MCF 10A (cell line): ENCODE measurements at places on chromosomes 12 and 14. TPM values are rescaled to one million over a fixed set of nuclear protein-coding genes. Genes with fewer than 3 reads are reported as not detected.
A peak's percentile ranks its signal among the peaks of the same experiment; 100 is the strongest.

- H3K4me1 ChIP-seq, result peaks cover 6% of the 10 kb centered on the region
- H3K27ac ChIP-seq, result no peak overlapping the region
- H3K36me3 ChIP-seq, result no peaks in the 10 kb centered on the region
- H3K4me3 ChIP-seq, result no peak overlapping the region
These were observed 93.0 kb upstream of the MGAT4C start for GRCh38 chr12:86349196-86349595.

WNT1 gene
- not detected in 2 replicates for total RNA-seq

PELI2 gene
- total RNA-seq, result 0.19 and 0.34 TPM in 2 replicates

MYH6 gene
- not detected in 2 replicates for total RNA-seq

DNA sequence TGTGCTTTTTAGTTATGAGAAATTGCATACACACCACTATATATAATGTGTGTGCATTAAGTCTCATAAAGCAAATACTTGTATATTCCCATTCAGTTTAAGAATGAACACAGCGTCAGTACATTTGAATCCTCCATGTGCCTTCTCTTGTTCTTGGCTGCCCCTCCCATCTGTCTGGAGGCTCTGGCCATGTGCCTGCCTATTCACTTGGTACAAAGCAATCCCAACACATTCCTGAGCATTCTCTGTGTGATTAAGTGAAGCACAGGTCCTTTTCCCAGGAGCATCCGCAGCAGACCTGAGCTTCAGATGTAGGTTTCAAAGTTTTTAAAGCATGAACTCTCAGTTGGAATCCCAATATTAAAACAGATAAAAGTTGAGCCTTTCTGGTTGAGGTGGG is 58.7 kb downstream of the POLR3B start:
- H3K27me3 ChIP-seq, result no peaks in the 10 kb centered on the region
- DNase-seq, result no peak
- H3K4me1 ChIP-seq, result peaks cover 17% of the 10 kb centered on the region
- H3K27ac ChIP-seq, result no peak overlapping the region
- H3K4me3 ChIP-seq, result no peak overlapping the region

DNA sequence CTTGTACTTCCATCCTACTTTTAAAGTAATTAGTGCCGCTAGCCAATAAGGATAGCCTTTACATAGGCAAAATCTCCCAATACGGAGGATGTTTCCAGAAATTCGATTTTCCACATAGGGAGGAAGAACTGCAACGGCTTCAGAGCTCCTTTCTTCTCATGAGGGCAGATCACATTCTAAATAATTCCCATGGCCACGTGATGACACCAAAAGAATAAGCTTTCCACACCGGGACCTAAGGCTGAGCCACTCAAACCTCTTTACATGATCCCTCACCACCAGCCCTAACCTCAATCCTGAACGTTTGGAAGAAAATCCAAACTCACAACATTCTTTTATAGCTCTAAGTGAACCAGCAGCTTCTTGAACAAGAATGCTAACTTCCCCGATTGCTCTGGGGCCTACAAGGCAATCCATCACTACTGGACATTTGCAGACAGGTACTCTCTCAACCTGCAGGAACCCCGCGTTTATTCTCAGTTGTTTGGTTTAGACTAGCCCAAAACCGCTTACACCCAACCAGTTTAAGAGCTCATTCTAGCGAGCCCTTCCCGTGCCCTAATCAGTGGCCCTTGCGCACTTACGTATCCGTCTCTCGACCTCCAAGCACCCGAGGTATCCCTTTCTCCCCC is 884 bp downstream of the CAPRIN2 start:
- H3K4me3 ChIP-seq, result peak overlapping the region; percentile 95
- H3K36me3 ChIP-seq, result no peaks in the 10 kb centered on the region
- DNase-seq, result peak; percentile 38
- H3K4me1 ChIP-seq, result peaks cover 41% of the 10 kb centered on the region
- H3K27me3 ChIP-seq, result no peaks in the 10 kb centered on the region
- peak overlapping the region; percentile 51 for H3K27ac ChIP-seq
